Stimulated activated CD4-positive, alpha-beta T cell treated with anti-CD3 and anti-CD28 coated beads, Interleukin-4, amount 100 ng/mL, for 48 hours (primary cell): ENCODE measurements at places on chromosomes 5 and 9.
A peak's percentile ranks its signal among the peaks of the same experiment; 100 is the strongest.

DNA sequence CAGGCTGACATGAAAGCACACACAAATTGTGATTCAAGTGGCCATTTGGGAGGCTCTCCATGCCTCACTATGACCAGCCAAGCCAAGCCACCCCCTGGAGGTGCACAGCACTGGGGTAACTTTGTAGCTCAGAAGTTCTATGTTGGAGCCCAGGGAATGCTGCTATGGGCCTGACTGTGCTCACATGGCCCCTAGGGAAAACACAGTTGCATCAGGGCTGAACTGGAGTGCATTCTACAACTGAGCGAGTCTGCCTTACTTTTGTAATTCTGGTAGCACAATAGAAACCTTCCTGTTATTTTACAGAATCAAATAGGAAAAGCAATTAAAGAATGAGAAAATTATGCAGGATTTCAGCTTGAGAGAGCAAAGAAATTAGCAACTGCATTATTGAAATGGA is 455.5 kb upstream of the TRPC7 start:
- no peak for DNase-seq

DNA sequence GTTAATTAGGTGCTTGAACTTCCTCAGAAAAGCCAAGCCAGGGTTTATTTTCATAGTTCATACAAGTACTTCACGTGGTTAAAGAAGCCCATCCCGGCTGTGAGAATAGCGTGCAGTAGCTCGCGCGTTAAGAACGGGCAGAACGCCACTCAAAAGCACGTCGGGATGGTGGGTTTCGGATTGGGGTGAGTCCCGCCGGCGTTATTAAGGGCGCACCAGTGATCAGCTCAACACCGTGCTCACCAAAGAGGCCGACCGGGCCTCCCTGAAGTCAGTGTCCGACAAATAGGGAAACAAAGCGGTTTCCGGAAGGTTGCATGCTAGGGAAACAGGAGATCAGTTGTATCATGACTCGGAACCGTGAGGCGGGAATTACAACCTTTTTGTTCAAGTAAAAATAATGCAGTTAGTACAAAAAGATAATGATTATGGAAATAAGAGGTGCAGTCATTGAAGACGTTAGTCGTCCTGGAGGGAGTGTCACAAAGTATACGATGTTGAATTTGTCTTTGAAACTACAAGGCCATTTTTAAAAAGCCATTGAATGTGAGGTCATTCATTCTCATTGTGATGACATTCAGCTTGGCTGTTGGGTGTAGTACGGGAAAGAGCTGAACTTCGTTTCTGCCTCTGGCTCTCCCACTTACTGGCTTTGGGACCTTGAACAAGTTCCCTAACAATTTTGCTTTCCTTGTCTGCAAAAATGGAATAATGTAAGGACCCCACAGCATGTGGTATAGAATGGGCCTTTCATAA is 992 bp downstream of the SETD9 start:
- peak; percentile 27 for DNase-seq

DNA sequence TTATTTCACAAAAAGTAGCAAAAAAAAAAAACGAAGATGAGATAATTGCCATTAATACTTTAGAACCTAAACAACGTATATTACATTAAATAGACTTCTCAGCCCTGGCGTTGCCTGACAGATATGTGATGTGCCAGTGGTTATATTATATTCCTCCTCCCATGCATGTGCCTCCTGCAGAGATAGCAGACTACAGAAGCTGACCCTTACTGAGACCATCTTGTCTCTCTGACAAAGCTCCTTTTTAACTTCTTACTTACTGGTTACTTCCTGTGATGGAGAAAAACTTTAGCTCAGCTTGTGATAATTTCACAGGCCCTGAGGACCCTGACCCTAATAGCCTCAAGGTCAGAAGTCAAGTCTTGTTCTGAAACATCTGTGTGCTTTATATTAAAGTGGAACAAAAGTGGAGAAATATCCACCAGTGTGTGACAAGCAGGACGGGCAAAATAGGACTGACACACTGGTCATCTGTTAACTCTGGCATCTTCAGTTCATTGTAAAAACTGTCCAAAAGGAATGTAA is 80.6 kb upstream of the POU5F2 start:
- no peak for DNase-seq

GRCh38 chr5:171494452-171495121 is 75.1 kb downstream of the FGF18 start:
- no peak for DNase-seq

DNA sequence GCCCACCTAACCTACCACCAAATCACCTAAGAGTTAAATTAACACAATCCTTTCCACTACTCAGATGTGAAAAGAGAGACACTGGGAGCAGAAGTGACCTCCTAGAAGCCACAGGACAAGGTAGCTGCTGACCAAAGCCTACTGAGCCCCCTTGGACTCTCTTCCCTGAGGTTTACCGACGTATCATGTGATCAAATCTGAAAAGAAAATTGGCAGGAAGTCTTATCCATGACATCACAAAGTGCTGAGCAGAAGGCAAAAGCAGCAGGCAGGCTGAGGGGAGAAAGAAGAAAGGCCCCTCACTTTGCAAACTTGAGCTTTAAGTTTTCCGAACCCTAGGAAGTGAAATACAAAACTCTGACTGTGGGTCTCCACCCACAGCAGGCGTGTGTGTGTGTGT is 11.1 kb downstream of the PRELID2 start:
- no peak for DNase-seq

- DNase-seq = no peak
Observed at GRCh38 chr9:81410201-81410600, 279.1 kb downstream of the TLE1 start.

DNA sequence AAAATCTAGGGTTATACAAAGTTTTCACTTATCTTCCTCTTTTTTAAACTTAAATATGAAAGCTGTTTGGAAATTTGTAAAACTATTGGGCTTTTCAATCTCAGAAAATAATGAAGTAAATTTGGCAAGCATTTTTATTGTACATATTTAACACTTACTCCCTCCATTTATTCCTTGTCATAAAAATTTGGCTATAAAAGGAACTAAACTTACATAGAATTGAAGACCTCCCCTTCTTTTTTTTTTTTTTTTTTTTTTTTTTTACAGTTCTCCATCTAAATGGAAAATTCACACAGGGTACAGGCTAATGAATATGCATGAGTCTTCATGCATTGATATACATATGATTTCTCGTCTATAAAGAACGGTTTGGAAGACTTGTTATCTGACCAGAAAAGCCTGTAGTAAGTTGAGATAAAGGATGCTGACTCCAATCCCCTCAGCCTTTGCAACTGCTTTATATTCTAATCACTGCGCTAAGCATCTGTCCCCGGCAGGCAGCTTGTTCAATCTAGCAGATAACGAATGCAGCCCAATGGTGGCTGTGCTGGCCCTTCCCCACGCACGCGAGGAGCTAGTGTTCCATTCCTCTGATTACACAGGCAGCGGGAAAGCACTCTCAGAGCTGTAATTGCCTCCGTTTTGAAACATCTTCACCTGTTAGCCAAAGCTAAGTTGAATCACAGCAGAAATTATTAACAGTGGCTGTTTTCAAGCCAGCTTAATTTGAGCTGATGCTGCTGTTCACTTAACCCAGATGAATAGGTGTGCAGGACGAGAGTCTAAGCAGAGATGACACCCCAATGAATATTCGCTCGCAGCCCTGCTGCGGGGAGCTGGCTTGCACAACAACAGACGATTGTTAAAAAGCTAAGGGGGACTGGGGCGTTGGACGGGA is 453.8 kb upstream of the ZNF608 start:
- no peak for DNase-seq

- DNase-seq = no peak
Observed at GRCh38 chr5:174229514-174230370, 184.2 kb downstream of the NSG2 start.

GRCh38 chr5:173592050-173592669 is 24.3 kb downstream of the BOD1 start:
- no peak for DNase-seq

- DNase-seq = no peak
Observed at GRCh38 chr9:137136881-137137607, 1.9 kb upstream of the GRIN1 start.

GRCh38 chr9:21322911-21323461 is 12.2 kb downstream of the KLHL9 start:
- DNase-seq = no peak

- no peak for DNase-seq
Observed at GRCh38 chr5:17426104-17426749, 71.8 kb upstream of the TAF11L2 start.

- no peak for DNase-seq
Observed at GRCh38 chr9:122394265-122395125, 23.7 kb downstream of the PTGS1 start.

DNA sequence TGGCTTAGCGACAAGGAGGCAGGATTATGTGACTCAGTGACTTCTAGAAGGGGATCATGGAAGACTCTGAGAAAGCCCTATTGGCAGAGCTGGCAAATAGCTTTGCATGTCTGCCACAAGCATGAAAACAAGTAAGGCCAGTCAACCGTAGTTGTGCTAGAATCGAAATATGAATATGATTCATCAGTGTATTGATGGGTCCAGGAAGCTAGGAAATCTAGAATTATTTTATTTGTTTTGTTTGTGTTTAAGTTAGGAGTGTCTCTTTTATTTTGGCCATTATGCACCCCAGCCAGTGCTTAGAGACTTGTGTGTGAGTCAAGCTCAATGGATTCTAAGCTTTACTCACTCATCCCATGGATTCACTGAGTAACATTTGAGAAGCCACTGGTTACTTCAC is 3.8 kb upstream of the ITGA2 start:
- no peak for DNase-seq

DNA sequence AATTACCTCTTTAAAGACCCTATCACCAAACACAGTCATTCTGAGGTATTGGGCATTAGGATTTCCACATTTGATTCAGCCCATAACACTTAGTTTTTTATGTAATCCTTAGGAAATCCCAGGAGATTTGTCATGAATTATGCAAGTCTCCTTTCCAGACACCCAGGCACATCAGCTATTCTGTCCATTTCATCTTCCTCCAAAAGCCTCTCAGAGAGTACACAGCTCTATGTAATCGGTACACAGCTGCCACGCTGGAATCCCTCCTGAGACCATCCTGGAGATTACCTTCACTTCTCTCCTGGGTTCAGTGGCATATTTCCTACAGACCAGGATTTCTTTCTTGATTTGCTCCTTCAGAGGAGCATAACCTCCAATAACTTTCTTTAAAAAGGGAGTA is 2309.8 kb upstream of the WWC1 start:
- DNase-seq = no peak

DNA sequence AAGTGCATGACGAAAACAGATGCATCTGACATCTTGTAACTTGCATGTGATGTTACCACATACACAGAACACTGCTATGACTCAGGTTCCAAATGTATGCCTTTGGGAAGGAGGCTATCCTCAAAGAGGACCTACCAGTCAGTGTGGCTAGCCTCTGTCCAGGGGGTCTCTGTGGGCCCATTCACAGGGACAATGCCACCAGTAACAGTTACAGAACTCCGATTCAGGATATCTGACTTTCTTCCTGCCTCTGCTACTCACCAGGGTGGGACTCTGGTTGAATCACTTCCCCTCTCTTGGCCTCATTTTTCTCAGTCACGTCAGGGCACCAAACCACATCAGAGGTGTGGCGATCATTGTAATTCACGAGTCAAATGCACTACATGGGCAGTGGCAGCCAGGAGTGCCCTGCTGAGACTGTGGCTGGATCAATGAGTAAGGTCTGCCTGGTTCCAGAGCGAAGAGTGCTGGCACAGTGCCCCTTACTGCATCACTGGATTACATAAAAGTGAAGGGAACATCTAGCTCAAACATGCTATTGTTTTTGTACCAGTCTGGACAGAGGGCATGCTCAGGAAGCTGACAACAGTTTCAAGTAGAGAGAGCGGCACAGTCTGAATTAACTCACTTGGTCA is 13.2 kb downstream of the ATOX1 start:
- no peak for DNase-seq

GRCh38 chr5:42951293-42951840 is 88.8 kb downstream of the ANXA2R start:
- peak; percentile 61 for DNase-seq

DNA sequence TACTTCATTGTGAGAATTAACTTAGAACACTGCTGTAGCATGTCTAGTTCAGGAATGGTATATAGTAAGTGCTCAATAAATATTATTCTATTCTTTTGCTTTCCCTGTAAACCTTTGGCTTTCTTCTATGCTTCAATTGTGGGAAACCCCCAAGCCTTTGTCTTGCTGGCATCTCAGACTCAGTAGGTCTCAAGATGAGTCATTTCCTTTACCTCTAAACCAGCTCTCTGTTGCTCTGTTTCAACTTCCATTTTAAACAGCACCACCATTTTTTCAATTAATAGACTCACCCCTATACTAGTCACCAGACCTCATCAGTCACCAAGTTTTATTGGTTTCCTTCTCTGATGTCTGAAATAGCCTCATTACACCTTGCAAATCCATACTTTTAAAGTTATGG is 43.5 kb downstream of the DMAC1 start:
- no peak for DNase-seq

GRCh38 chr5:80194468-80194867 is 61.4 kb downstream of the SERINC5 start:
- no peak for DNase-seq

DNA sequence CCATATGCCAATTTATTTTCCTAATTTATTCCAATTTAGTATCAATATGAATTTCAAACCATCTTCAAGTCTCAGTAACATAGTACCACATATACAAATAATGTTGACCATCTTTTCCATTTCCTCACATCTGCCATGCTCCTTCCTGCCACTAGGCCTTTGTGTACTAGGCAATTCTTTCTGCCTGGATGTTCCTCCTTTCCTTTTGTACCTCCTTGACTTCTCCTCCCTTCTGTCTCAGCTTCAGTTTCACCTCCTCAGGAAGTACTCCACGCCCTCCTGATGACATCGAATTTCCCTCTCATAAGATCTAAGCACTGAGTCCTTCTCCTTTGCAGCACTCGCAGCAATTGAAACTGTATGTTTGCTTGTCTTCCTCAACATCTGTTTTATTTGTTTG is 53.9 kb downstream of the MEF2C start:
- DNase-seq = no peak

GRCh38 chr5:76851728-76852369 is 2.0 kb downstream of the S100Z start:
- no peak for DNase-seq

GRCh38 chr9:76400534-76401096 is 6.4 kb upstream of the RFK start:
- DNase-seq = no peak

- DNase-seq = no peak
Observed at GRCh38 chr9:6780690-6781089, 22.9 kb downstream of the KDM4C start.

DNA sequence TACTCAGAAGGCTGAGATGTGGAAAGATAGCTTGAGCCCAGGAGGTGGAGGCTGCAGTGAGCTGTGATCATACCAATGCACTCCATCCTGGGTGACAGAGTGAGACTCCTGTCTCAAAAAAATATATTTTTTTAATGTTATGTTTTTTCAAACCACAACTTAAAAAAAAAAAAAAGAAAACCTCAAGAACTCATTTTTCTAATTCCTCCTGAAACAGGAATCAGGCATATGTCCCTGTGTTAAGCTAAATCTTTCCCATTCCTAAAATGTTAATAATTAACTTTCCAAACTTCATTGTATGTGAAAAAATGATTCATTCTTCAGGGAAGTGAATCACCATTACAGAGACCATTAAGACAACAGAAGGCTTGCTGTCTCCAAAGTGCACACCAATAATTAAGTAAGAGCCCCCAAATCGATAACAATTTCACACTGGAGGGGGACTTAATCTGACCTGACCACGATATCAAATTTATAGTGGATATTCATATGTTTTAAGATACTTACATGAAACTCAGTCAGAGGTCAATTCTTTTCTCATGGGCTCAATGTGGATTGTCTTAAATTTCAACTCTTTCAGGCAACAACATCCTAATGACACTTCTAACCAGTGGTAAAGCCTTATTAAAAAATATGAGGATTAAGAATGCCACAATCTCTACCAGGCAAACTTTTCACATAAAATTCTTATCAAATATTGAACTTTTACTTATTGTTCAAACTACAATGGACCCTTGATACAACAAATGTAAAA is 5.2 kb downstream of the CEMIP2 start:
- DNase-seq = no peak
